SK-N-DZ (cell line): ENCODE measurements at places on chromosomes 1 and 21.

- DNase-seq = no peak
These were observed 13.9 kb upstream of the C1orf141 start for GRCh38 chr1:67148516-67149178.

DNA sequence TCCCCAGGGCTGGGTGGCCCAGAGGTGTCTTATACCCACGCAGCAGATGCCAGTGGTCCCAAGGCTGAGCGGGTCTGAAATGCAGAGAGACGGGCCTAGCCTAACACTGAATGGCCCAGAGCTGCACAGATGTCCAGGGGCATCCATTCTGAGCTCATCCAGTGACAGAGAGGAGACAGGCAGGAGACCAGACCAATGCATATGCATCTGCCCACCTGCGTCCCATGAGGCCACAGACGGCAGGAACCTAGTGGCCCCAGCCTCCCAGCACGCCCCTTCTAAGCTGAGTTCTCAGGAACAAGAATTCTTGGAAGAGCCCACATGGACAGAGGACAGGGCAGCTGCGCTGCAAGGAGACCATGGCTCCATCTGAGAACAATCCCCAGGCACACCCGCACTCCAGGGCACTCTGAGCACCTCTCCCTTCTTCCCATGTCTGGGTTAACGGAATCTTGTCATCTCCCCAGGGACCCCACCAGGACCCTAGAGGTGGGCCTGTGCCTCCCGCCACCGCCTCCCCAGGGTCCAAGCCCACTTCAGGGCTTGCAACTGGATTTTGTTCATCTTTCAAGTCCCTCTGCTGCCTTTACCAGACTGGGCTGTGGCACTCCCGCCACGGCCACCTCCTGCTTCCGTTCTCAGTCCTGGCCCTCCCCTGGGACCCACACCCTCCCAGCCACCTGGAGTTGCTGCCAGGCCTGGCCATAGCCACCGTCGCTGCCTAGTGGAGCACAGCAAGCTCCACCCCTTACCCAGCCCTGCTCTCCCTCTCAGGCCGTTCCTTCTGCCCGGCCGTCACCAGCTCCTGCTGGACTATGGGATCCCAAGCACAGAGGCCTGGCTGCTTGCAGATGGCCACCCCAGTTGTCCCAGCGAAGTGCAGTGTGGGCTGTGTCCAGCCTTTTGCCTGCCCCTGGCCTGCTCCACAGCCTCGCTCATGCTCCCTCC is 3.3 kb downstream of the WNT3A start:
- peak; percentile 65 for DNase-seq

GRCh38 chr21:46561445-46562090 is 43.3 kb downstream of the S100B start:
- DNase-seq = no peak

GRCh38 chr1:2855206-2856065 is 53.9 kb upstream of the TTC34 start:
- peak; percentile 23 for DNase-seq

GRCh38 chr1:108057541-108057940 is 92.6 kb upstream of the VAV3 start:
- no peak for DNase-seq

DNA sequence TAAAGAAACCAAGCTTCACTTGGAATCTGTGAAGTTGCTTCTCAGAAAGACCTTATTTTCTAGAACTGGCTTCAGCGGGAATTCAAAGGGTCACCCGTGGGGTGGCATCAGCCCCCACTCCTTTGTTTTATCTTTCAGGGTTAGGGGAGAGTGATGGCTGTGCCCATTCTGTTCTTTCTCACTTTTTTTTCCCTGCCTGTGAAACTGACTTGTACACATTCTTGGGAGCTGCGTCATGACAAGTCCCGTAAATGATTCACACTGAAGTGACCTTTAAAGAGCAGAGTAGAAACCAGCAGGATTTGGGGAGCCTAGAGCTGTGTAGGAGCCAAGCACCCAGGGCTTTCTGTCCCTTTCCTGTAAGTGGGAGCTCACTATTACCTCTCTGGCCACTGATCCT is 43.8 kb downstream of the SLC44A3 start:
- no peak for DNase-seq

DNA sequence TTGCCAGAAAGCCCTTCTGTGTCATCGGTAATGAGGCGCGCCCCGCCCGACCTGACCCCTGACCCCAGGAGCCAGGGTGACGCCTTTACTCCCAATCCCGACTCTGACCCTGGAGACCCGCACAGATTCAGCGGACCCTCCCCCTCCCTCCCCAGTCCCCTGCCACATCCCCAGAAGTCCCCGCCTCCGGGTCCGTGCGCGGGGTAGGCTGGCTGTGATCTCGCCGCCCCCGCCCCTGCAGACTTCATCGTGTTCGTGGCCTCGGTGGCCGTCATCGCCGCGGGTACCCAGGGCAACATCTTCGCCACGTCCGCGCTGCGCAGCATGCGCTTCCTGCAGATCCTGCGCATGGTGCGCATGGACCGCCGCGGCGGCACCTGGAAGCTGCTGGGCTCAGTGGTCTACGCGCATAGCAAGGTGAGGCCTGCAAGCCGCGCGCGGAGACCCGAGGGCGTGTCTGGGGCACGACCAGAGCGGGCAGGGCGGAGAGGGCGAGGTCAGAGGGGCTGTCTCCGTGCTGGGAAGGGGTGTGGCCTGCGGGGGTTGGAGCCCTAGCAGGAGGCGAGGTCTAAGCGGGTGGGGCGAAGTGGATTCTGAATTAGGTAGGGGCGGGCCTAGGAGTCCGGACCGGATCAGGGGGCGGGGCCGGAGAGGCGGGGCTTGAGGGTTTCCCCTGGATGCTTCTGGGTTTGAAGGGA is 34.8 kb downstream of the KCNQ4 start:
- DNase-seq = no peak

DNA sequence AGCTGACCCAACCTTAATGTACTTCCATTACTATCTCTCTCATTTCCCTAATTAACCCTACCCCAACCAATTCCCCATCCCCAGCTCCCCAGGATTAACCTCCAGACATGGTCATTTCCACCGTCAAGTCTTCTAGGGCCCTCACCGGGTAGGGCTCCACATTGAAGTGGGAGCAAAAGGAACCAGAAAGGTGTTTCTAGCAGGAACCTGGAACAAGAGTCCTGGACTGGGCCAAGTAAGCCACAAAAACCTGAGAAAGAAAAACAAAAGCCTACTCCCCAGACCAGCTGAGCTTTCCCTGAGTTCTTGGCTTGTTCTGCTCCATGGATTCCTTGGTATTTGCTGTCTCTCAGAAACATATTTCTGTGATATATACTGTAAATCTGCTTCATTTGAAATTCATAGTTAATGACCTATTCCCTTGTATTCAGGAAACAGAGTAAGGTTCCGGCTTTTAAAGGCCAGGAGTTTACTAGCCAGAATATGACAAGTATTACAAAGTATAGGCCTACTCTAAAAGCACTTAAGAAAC is 58.4 kb downstream of the SYF2 start:
- DNase-seq = no peak

GRCh38 chr21:33115631-33116510 is 45.9 kb downstream of the OLIG1 start:
- no peak for DNase-seq

DNA sequence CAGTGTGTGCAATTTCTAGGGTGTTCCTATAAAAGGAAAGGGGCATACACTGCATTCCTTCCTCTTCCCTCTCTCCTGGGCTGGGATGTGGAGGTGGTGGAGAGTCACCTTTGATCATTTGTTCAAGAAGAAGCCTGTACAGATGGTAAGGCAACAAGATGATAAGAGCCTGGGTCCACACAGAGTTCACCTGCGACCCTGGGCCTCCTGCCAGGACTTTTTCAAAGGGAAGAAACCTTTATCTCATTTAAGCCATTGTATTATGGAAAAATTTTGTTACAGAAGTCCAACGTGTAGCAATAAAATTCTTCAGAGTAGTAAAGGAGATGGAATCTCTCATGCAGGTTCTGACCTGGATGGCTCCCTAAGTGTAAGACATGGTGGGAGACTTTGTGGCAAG is 189.1 kb downstream of the MIS18A start:
- DNase-seq = no peak

- no peak for DNase-seq
These were observed 87.6 kb downstream of the DRAM2 start for GRCh38 chr1:111052246-111052645.

DNA sequence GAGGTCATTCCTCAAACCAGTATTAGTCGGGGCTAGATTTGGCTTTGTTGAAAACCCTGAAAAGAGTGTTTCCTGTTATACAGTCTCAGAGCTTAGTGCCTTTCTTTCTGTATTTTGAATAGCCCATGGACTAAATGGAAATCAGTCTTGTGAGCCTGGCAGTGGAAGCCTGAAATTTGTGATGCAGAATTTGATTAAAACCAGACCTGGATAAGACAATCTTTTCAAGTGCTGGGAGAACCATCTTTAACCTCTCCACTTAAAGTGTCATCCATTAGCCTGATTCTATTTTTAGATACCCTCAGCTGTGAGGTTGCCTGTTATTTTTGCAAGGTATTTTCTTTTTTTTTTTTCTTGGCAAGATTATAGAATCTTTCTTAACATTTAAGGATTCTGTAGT is 19.5 kb downstream of the ACTN2 start:
- peak; percentile 81 for DNase-seq

DNA sequence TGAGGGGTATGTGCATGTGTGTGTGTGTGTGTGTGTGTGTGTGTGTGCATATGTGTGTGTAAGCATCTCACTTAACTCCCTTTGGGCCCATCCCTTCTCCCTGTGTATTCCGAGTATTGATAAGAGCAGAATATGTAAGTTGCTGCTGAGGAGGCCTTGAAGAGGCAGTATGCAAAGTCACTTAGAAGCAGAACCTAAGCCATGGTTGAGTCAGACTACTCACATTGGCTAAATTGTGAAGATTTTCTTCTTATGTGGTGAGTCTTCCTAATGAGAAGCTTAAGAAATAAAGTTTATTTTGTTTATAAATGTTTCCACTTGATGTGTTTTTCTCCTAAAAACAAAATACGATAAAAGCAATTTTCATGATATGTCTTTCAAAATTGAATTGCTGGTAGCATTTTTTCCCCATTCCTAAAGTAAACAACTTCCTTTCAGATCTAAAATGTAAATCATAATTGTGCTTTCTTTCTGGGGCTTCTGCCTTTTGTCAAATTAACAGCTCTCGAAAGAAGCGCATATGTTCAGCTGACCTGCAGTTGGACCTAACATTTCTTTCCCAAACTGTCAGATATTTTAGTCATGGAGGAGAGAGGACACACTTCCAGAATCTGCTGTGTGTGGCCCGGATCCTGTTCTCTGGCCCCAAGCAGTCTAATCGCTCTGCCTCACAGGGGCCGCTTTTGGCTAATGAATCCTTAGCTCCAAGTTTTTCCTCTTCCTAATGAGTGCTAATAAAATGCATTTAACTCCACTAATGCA is 284.0 kb downstream of the DUSP10 start:
- peak; percentile 62 for DNase-seq

DNA sequence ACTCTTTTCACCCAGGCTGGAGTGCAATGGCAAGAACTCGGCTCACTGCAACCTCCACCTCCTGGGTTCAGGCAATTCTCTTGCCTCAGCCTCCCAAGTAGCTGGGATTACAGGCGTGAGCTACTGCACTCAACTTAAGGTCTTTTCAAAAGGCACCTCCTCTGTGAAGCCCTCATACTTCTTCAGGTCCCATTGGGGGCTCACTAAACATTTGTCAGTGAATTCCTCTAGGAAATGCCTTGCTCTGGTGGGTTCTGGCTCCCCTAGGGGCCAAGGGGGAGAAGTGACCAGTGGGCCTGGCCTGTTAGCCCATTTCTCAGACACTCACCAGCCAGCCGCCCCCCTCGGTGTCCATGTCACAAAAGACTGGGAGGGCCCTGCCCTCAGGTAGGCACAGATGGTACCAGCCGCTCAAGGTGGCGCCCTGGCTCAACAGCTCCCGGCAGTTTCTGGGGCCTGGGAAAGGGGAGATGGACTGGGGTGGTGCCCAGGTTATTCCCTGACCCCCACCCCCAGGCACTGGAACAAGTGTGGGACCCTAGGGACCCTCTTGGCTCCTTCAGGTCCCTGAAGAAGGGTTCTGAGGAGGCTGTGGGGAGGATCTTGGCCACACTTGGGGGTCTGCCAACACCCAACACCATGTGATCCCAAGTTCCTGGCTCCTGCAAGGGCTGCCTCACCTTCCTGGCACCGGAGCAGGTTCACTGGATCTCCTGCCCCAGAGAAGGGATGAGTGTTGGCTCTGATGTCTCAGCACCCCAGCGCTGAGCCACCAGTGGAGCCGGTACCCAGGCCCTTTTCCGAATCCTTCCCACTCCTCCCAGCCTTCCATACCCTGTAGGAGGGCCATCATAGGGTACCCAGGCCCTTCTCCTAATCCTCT is 1.6 kb downstream of the FCN3 start:
- DNase-seq = no peak

DNA sequence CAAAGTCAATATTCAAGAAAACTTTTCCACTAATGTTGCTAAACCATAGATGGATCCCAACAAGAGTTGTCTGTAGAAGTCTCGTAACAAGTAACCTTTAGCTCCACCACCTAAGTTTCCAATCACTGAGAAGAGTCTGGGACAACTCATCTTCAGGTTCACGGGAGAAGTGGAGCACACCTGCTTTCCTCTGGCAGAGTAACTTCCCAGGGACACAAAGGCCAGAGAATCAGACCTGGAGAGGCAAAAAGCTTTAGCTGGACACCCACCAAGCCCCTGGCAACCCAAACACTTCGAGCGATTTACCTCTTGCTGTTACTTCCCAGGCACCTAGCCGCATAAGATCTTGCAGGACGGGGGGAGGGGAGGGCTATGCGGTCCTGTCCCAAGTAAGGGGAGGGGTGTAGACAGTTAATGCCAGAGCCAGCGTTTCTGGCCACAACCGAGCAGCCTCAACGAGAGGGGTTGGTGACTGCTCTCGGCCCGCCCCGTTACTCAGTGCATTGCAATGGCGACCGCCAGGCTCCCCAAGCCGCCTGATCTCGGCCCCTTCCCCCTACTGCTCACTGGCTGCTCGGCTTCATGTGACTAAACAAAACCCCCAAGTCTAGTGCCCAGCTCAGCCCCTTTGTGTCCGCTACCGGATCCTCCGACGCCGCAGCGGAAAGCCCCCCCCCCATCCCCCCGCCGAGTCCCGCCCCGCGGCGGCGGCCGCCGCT is 709 bp downstream of the ZNF644 start:
- peak; percentile 81 for DNase-seq

GRCh38 chr1:59506952-59507351 is 210.1 kb downstream of the FGGY start:
- no peak for DNase-seq

- DNase-seq = no peak
These were observed 67.9 kb downstream of the PHACTR4 start for GRCh38 chr1:28437264-28437923.

GRCh38 chr1:198106011-198106410 is 50.8 kb upstream of the NEK7 start:
- DNase-seq = no peak
